ENCODE measurements at places on chromosomes 2 and 18.
A peak's percentile ranks its signal among the peaks of the same experiment; 100 is the strongest.

- DNase-seq: peak; percentile 82
Observed at GRCh38 chr18:11981192-11981542, at the start of gene IMPA2. Gene IMPA2 (plus strand): TSS chr18:11981507. CDS start chr18:11981670, 163 bp downstream.

DNA sequence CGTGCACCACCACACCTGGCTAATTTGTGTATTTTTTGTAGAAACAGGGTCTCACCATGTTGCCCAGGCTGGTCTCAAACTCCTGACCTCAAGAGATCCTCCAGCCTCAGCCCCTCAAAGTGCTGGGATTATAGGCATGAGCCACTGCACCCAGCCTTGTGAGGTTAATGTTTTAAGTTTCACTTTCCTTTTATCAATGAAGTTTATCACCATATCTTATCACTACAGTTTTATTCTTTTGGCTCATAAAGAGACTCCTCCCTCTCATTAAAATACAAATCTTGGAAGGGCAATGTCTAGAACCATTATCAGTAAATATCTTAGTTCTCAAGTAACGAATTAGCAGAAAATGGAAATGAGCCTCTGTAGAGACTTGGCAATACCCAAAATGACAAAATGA, 173.8 kb downstream of the BCL11A start:
- DNase-seq: no peak

DNA sequence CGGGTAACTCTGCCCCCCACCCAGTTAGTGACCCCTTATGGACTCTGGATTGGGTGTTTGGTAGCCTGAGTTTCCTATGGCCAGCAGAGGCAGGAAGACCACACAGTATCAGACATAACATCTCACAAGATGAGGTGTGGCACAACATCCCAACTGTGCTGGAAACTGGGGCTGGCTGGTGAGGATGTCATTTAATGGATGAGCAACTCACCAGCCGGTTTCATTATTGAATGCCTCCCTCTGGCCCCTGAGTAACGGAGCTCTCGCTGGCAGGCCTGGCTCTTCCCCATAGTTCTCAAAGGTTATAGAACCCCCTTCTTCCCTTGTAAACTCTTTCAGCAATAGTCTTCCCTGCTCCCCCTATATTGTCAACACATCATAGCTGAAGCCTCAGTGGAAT, 195.0 kb downstream of the BCL11A start:
- no peak for DNase-seq

- DNase-seq: no peak
Observed at GRCh38 chr2:99112617-99113016, 28.9 kb upstream of the C2orf15 start.

GRCh38 chr18:46678785-46679399, 21.9 kb upstream of the LOXHD1 start:
- no peak for DNase-seq

GRCh38 chr2:121075006-121075551, 209.9 kb downstream of the TFCP2L1 start:
- peak; percentile 66 for DNase-seq

DNA sequence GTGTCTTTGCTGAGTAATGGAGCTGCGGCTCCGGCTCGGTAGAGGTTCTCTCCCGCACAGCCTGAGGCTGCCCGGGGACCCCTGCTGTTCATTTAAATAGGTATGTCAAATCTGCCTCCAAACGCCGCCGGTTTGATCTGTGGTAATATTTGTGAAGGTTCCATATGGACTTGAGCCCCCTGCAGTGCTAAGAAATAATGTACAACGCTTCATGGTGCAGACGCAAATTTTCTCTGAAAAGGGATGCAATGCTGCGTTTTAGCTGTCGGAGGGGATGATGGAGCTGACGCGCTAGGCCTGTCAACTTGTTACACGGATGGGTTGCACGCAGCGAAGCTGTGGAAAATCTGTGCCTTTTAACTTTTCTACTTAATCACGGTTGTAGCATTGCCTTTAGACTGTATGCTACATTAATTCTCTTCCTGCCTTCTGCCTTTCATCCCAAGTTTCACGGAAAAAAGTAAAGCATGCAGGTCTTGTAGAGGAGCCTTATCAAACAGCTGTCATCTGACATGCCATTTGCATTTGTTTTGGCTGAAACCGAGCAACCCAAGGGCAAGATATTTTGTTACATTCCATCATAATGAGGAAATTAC, 43.2 kb downstream of the MRPS9 start:
- DNase-seq: no peak

DNA sequence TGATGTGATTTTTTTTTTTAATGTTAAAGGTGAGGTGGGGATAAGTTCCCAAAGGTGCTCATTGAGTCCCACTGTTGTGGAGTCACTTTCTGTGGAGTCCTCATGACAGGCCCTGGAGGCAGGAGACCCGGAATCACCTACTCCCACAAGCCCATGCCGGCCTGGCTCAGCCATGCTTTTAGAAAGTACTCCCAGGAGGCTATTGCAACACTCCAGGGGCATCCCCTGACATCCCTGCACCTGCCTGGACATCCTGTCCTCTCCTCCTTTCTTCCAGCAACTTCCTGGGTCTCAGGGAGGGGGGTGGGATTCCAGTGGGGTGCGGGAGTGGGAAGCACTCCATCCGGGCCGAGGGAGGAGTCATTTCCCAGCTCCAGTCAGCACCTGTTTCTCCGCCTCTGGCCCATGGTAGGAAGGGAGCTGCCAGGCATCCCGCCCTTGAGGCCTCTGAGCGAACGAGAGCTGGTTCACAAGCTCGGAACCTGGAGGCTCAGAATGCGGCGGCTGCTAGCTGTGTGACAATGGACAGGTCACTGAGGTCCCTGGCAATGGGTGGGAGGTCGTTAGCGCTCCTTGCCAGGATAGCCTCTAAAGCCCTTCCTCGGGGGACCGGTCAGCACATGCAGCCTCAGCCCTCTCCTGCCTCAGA, 163.9 kb upstream of the ID2 start:
- no peak for DNase-seq

- DNase-seq: peak; percentile 7
Observed at GRCh38 chr2:136136931-136137330, 19.0 kb upstream of the CXCR4 start.

DNA sequence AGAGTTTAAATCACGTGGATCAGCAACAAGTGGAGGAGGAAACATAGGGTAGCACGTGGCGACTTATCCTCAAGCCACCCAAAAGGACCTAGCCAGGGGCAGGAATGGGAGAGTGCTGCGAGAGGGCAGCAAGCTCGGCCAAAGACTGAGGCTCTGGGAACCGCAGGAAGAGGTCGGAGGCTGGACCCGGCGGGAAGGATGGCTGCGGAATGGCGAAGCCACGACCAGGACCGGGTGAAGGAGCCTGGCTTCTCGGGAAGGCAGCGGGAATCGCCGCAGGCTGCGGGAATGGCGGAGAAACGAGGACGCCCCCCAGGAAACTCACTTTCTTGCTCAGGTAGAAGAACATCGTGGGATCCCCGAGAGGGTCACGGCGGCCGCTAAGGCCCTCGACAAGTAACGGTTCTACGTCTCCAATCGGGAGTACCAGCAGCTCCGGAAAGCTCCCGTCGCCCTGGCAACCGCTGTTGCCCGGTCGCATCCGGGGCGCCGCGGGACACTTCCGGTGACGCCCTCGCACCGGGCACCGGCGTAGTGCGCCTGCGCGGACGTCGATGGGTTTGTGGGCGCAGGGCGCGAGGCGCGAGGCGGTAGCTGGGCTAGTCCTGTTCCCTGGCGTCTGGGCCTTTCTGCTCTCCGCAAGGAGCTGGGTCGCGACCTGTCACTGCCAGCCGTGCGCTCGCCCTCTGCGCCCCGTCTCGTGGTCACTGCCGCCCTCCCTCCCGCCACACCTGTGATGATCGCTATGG, at the start of gene WDR35:
Gene WDR35, minus strand, starts transcription at position 439 of the 749 bp plus-strand sequence. Its CDS starts 90 bp downstream, at position 349.
- DNase-seq: peak; percentile 89

DNA sequence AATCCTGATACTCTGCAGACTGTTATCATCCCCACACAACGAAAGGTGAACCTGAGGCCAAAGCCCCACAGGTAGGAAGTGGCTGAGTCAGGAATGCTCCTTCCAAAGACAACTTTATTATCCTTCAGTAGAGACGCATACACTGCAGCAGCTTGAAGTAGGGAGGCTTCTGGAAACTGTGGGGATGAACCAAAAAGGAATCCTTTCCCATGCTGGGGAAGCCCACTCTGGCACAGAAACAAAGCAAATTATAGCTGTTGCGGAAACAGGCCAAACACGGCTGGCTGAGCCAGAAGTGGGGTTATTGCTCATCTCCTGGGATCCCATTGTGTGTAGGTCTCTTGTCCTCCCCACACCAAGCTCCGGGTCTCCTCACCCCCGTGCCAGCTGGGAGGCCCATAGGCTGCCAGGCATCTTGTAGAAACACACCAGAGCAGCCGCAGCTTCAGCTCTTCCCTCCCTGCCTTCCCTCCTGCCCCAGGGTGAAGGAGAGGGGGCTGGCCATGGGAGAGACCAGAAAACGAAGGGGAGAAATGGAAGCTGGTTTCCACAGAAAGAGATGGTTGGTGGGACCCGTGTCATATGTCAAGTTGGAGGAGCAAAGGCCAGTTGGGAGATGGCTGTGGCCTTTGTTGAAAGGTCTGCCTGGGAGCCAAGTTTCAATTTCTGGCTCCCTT, 176.9 kb upstream of the NABP1 start:
- no peak for DNase-seq

DNA sequence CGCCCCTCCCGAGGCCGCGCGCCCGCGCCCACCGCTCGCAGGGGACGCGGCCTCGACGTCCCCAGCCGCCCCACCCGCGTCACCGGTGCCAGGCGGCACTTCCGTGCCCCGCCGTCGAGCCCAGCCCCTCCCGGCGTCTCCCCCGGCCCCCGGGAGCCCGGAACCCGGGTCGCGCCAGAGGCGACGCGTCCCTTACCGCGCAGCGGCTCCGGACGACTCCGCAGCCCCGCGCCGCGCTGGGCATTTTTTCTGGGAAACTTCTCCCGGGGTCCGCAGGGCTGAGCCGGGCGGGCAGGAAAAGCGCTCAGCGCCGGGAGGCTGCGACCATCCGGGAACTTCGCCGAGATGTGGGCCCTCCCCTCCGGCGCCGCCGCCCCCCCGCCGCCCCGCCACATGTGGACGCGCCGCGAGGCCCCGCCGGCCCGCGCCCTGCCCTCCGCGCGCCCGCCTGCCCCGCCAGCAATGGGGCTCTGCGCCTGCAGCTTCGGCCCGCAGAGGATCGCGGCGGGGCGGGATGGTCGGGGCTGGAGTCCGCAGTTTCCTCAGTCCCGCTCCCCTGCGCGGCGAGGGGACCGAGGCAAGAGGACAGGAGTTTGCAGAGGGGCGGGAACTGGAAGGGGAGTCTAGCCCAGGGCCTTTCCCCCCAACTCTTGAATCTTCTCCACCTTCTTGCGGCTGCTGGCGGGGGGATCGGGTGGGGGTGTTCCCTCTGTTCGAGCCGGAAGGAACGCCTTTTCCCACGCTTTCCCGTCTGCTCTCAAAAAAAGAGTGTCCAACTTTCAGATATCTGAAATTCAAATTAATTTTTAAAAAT, 81.5 kb downstream of the CHRNA1 start:
- no peak for DNase-seq

DNA sequence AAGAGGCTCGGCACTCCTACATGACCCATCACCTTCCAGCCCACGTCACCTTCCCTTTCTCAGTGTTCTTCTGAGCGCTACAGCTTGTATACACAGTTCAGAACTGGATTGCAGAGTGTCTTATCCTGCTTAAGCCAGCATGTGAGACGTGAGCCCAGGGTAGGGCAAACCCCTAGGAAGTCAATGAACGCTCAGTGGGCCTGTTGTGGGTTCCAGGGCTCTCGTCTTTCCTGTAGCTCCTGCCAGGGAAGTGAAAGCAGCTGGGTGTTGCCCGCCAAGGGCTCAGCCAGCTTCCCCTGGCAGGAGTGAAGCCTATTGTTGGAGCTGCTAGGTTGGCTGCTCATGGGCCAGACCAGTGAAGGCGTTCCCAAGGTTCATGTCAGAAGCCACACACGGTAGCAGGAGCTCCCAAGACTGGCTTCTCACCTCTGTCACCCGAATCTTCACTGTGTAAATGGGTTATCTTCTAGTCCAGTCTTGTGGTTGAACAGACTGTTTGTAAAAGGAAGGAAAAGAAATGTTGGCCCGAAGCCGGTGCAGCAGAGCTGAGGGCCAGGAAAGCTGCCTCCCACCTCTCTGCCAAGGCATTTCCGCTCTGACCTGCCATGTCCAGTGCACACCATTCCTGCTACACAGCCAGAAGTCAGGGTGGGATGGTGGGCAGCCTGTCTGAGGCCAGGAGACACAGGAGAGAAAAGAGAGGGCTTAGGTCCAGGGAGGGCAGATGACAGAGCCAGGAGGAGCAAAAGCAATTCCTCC, 69.6 kb upstream of the RMDN2 start:
- DNase-seq: no peak

- no peak for DNase-seq
Observed at GRCh38 chr18:11849841-11850634, 1.2 kb upstream of the CHMP1B start.

GRCh38 chr2:190271783-190272456, 47.7 kb downstream of the HIBCH start:
- DNase-seq: no peak

GRCh38 chr2:213846856-213847255, 562.6 kb downstream of the SPAG16 start:
- DNase-seq: no peak

- DNase-seq: no peak
Observed at GRCh38 chr2:120381661-120382060, 35.7 kb downstream of the INHBB start.

- no peak for DNase-seq
Observed at GRCh38 chr2:200662727-200663126, 76.9 kb downstream of the AOX1 start.

GRCh38 chr2:10235909-10236550, 66.7 kb upstream of the HPCAL1 start:
- no peak for DNase-seq

DNA sequence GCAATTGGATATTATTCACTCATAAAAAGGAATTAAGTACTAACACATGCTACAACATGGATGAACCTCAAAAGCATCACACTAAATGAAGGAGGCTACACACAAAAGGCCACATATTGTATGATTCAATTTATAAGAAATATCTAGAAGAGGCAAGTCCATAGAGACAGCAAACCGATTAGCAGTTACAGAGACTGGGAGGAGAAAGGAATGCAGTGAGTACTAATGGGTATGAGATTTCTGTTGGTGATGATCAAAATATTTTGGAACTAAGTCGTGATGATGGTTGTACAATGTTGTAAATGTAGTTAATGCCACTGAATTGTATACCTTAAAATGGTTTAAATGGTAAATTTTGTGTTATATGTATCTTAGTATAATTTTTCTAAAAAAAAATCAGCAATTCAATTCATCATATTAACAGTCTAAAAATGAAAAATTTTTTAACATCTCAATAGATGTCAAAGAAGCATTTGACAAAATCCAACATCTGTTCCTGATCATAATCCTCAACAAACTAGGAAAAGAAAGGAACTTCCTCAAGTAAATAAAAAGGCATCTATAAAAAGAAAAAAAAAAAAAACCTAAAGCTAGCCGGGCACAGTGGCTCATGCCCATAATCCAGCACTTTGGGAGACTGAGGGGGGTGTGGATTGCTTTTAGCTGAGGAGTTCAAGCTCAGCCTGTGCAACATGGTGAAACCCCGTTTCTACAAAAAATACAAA, 98.1 kb downstream of the TGIF1 start:
- no peak for DNase-seq

- DNase-seq: no peak
Observed at GRCh38 chr2:172968061-172968469, 107.6 kb upstream of the MAP3K20 start.

DNA sequence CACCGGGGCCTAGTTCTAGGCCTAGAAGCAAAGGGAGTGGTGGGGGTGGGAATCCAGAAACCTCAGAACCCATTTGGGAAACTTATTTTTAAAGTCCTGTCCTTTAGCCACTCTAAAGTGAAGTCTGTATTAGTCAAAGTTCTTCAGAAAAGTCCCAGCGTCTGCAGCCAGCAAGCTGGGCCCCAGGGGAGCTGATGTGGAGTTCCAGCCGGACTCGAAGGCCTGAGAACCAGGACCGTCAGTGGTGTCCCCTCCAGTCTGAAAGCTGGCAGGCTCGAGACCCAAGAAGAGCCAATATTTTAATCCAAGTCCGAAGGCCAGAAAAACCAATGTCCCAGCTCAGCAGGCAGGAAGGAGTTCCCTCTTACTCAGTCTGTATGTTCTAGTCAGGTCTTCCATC, 32.4 kb downstream of the ID2 start:
- DNase-seq: no peak

Data from NCI-H1105 (cell line).